SW 1271 (cell line): ENCODE measurements at places on chromosomes 11 and 22.

DNA sequence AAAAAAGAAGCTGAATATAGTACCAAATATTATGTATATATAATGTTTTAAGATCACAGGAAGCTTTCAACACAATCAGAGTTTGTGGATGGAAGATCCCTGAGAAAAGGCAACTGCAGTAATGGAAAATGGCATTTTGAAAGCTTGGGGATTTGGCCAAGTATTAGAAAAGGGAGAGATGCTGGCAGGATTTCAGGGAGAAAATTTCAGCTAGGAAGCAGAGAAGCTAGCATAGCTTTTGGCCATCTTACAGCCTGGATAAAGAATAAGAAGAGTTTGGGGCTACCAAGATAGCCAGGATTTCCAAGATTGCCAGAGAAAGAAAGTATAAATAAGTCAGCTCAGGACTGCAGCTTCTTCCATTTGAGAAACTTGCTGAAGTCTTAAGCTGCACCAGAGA, 440.8 kb upstream of the LUZP2 start:
- DNase-seq: no peak

DNA sequence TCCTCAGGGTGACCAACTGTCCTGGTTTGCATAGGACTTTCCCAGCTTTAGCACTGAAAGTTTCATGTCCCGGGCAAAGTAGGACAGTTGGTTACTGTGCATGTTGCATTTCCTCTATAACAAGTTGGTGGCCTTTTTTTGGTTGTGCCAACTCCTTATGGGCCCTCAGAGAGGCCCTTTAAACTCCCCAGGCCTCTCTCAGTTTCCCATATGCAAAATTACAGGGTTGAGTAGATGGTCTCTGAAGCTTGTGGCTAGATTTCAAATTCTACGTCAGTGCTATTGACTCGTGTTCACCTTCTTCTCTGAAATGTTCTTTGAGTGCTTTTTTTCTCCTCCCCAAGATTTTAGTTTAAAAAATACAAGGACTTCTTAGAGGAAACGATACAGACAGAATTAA, 92.5 kb downstream of the MYO18B start:
- no peak for DNase-seq

DNA sequence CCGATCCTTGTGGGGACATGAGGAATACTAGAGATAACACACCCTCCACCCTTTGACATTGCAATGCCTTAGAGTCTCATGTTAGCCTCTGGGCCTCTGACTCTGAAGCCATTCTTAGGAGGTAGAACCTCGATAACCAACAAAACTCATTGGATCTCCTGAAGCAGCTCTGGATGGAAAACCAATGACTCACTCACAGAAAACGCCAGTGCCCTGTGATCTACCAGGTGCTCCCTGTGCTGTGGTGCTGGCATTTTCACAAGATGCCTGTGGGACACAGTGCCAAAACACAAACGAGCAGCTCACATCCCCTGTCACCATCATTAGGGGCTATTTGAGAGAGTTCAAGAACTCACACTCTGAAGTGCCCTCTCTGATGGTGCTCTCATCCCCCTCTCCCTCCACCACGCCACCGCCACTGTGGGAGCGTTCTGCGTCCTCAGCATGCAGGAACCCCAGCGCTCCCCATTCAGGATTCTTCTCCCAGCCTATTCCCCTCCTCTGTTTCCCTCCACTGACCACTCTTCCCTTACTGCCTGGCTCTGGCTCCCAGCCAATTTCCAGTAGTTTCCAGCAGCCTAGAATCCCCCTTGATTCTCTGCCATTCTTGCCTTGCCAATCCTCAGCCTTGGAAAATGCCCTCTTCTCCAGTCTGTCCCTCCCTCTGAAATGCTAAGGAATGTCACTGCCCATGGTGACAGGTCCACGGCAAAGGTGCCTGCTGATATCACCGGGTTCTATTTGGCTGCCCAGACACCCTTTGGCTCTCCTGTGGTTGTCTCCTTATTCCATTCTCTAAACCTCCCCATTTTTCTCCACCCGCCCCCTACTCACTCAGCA, 4.7 kb upstream of the POLD4 start:
- DNase-seq: no peak

- no peak for DNase-seq
Measured at GRCh38 chr11:132234878-132235277, 864.5 kb downstream of the NTM start.

- no peak for DNase-seq
Measured at GRCh38 chr11:75667255-75667830, 1.5 kb downstream of the MAP6 start.

- DNase-seq: no peak
Measured at GRCh38 chr11:22677153-22677903, 10.9 kb downstream of the GAS2 start.

- no peak for DNase-seq
Measured at GRCh38 chr11:61922539-61922938, 5.2 kb upstream of the RAB3IL1 start.

- no peak for DNase-seq
Measured at GRCh38 chr11:3164552-3165151, 458 bp downstream of the OSBPL5 start.
